Activated T-helper 2 cell treated with anti-CD3 and anti-CD28 coated beads, Interferon-gamma antibody, Interleukin-2, Interleukin-4, amounts not matched to agents 10 μg/mL and 5 μg/mL and 100 μg/mL, durations not matched to agents 14 hours and 24 hours and 36 hours (primary cell): ENCODE measurements at places on chromosomes 5 and 9. TPM values are rescaled to one million over a fixed set of nuclear protein-coding genes. Genes with fewer than 3 reads are reported as not detected.

PNPLA7 gene
- total RNA-seq: 1.6 TPM in 2 replicates

SPATA6L gene
- 0.21 and 0.68 TPM in 2 replicates for total RNA-seq

ARHGEF37 gene
- 1.1 and 1.6 TPM in 2 replicates for total RNA-seq

- no peak overlapping the region for H3K4me3 ChIP-seq
- H3K4me1 ChIP-seq: no peaks in the 10 kb centered on the region
- DNase-seq: no peak
- no peaks in the 10 kb centered on the region for H3K36me3 ChIP-seq
Measured at GRCh38 chr5:17312358-17312757, 94.9 kb downstream of the BASP1 start.

DNA sequence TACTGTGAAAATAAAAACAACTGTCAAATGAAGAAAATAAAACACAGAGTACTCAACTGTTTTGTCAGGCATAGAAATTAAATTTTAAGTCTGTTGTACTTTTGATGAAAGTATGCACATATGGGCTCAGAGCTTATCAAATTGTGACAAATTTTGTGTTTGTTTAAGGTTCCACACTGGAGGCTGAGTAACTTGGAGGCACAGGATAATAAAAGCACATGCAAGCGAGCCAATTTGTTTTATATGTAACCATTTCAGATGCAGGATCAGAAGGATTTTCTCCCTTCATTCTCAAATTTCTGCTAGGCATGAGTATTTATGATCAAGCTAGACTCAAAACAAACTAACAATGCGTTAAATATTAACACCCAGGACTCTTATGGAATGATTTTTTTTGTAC, 87.8 kb downstream of the JAKMIP2 start:
- no peak for DNase-seq
- H3K36me3 ChIP-seq: peaks cover 9% of the 10 kb centered on the region
- H3K27me3 ChIP-seq: no peaks in the 10 kb centered on the region
- no peak overlapping the region for H3K27ac ChIP-seq

DNA sequence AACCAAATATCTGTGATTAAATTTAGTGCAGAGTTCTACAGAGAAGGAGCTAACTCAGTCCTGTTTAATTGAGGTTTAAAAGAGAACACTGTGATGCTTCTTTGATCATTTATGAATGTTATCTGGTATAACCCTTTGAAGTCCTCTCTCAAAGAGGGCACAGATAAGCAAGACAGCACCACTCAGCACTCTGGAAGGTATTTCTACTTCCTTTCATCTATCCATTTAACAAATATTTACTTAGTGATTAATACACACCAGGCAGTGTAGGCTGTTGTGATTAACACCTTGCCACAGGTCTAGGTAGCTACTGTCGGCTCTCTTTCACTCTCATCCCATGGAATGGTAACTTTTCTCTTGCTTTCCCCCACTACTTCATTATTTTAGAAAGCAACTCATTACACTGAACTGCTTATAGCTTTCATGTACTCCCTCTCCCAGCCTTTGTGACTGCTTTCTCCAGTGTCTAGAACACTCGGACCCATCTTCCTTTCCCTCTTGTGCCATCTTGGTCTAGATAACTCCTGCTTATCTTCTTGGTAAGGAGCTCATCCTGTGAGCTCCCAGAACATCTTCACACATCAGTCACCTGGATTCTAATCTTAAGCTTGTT, 54.7 kb downstream of the GLDC start:
- H3K4me3 ChIP-seq: no peak overlapping the region
- H3K27me3 ChIP-seq: no peaks in the 10 kb centered on the region
- H3K36me3 ChIP-seq: no peaks in the 10 kb centered on the region
- DNase-seq: no peak
- no peaks in the 10 kb centered on the region for H3K4me1 ChIP-seq
